ENCODE measurements at places on chromosomes 12 and 14. TPM values are rescaled to one million over a fixed set of nuclear protein-coding genes. Genes with fewer than 3 reads are reported as not detected.

The PMCH gene
- not detected for total RNA-seq

GRCh38 chr14:83556746-83557453 is 1973.0 kb upstream of the FLRT2 start:
- H3K4me1 ChIP-seq, result no peaks in the 10 kb centered on the region
- H3K27me3 ChIP-seq, result no peaks in the 10 kb centered on the region
- no peak overlapping the region for H3K27ac ChIP-seq
- H3K4me3 ChIP-seq, result no peak overlapping the region
- no peaks in the 10 kb centered on the region for H3K36me3 ChIP-seq

GRCh38 chr12:122659579-122659978 is 43.6 kb downstream of the HCAR2 start:
- no peak overlapping the region for H3K27ac ChIP-seq
- no peaks in the 10 kb centered on the region for H3K4me1 ChIP-seq
- H3K27me3 ChIP-seq, result no peaks in the 10 kb centered on the region

DNA sequence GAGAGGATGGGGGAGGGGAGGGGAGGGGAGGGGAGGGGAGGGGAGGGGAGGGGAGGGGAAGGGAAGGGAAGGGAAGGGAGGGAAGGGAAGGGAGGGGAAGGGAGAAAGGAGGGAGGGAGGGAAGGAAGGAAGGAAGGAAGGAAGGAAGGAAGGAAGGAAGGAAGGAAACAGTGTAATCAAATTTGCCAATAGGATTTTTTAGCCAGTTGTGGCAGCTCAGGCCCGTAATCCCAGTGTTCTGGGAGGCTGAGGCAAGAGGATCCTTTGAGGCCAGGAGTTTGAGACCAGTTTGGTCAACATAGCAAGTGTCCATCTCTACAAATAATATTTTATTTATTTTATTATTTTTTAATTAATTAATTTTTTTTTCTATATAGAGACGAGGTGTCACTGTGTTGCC is 19.4 kb downstream of the AICDA start:
- no peaks in the 10 kb centered on the region for H3K4me1 ChIP-seq
- DNase-seq, result no peak
- H3K4me3 ChIP-seq, result no peak overlapping the region
- no peaks in the 10 kb centered on the region for H3K36me3 ChIP-seq
- no peaks in the 10 kb centered on the region for H3K27me3 ChIP-seq

- no peaks in the 10 kb centered on the region for H3K36me3 ChIP-seq
- H3K4me1 ChIP-seq, result no peaks in the 10 kb centered on the region
- no peaks in the 10 kb centered on the region for H3K27me3 ChIP-seq
- DNase-seq, result no peak
- H3K4me3 ChIP-seq, result no peak overlapping the region
Measured at GRCh38 chr12:94561943-94562411, 88.4 kb downstream of the TMCC3 start.

GRCh38 chr12:26124446-26125399 is at the start of gene BHLHE41:
Gene BHLHE41, minus strand, starts transcription at chr12:26125037. Its CDS starts 258 bp downstream, at chr12:26124779.
- peak within 1 kb of the TSS; percentile 58 for H3K4me3 ChIP-seq
- H3K27ac ChIP-seq, result peak within 1 kb of the TSS; percentile 99
- H3K27me3 ChIP-seq, result no peaks in the 10 kb centered on the region
- no peaks in the 10 kb centered on the region for H3K4me1 ChIP-seq
- no peaks in the 10 kb centered on the region for H3K36me3 ChIP-seq

Data from sigmoid colon (tissue), 7 donors.